Eye (tissue), 1 donor: ENCODE measurements at places on chromosomes 6 and 20.

DNA sequence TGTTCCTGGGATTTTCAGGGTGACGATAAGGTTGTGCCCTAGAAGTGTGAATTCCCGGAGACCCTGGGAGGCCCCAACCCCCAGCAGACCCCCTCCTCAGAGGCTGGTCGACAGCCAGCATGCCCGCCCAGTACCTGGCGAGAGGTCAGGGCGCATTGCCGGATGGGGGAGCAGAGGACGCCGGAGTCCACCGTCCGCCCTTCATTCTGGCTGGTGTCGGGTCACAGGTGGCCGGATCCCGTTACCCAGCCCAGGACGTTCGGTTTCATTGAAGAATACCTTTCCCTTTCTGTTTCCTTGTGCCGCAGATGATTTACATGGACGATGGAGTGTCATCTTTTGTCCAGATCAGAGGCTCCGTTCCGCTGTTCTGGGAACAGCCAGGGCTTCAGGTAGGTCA lies 61.3 kb downstream of the SYNJ2 start:
- DNase-seq = no peak

DNA sequence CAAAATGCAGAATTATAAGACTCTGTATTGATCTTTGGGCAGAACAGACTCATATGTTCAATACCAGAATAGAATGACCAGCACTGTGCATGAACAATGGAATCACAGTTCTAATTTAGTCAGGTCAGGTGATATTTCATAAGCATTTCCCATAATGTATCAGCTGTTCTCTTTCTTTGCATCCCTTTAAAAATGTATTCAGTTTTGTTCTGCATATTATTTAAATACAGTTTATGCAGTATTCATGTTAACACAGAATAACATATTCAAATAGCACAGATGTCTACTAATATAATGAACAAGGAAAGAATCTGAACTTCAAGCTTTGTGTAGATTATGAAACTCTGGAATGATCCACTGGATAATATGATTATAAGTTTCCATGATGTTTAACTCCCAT lies 128.5 kb downstream of the LAMP5 start:
- no peak for DNase-seq

DNA sequence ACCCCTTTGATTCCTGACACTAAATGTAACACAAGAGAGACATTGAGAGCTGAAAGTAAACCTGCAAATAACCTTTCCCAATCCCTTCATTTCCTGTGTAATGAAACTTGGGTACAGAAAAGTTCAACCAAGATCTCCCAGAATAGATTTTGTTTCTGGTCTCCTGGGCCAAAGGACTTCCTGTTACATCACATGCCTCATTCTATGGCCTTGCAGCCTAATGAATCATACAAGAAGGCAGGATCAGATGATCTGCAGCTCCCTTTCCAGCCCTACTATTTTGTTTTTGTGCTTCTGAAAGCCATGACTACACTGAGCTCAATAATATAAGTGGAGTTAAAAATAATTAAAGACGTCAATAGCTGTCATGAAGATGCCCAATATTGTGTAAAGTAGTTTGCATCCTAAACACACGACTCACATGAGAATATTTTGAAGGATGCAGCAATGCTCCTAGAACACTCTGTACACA lies 73.4 kb upstream of the NOX3 start:
- no peak for DNase-seq

DNA sequence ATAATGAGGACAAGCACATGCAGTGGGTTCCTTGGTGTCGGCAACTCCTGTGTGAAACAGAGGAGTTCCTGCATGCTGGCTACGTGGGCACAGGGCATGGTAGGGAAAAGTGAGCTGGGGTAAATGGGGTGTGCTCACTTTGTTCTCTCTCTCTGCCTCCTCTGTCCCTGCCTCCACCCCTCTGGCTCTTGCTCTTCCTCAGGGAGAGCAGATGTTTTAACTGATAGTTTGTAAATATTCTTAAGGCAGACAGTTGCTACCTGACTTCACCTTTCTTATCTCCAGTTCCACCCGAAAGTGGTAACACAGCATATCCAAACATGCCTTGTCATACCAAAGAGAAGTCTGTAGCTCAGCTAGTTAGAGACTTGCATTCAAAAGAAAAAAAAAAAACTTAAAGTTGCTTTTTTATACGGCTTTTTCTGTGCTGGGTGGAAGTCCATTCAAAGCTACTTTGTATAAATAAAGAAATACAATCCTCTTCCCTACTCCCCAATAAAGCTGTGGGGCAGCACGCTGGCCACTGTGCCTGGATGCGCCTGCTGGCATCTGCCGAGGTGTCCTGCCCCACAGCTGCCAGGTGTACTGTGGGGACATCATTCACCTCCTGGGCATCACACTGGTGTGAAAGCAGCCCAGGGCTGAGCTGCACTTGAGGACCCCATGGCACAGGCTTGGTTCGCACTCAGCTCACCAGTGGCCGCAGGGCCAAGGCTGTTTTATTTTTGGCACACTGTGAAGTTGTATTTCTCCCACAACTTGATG lies 93.6 kb downstream of the FOXC1 start:
- no peak for DNase-seq

- DNase-seq = no peak
These were observed 58.6 kb downstream of the TGM2 start for GRCh38 chr20:38106461-38106860.

DNA sequence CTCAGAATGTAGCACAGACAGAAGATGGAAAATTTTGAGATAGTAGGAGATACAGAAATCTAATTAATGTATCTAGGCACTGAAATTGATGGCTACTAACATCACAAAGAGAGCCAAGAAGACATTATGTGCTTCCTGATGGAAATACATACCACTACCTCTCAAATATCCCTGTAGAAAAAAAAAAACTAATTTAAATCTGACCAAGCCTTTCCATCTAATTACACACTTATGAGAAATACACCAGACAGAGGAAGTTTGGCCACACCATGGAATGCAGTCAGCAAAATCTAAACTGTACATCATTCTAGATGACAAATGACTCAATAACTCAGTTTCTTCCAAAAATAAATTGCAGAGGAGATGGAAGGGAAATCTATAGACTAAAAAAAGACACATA lies 18.9 kb downstream of the VPS52 start:
- DNase-seq = no peak

GRCh38 chr20:24321973-24322372 lies 147.5 kb upstream of the SYNDIG1 start:
- DNase-seq = no peak

DNA sequence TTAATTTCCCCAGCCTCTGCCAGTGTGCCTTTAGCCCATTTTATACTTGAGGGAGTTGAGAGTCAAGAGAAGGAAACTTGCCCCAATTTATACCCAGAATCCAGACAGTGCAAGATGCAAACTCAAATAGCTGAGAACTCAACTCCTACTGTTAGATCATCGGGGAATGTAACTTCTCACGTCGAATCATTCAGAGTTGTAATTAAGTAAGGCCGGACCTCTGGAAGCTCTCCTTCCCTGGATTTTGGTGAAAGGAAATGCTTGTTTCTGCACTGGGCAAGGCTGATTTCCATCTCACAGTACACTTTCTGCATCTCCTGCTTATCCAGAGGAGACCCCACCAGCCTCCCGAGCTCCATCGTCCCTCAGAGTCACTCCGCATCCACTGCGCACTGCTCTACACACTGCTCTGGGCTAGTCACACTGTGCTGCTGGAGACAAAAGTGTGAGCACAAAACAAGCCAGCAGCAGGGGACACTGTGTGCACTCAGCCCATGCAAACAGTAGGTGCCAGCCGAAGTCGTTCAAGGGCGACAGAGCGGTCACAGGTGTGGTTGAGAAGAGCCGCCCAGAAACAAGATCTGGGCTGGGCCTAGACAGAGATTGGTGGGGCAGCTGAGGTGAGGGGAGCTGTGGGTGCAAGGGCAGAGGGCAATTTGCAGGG lies 150.4 kb upstream of the QKI start:
- no peak for DNase-seq

DNA sequence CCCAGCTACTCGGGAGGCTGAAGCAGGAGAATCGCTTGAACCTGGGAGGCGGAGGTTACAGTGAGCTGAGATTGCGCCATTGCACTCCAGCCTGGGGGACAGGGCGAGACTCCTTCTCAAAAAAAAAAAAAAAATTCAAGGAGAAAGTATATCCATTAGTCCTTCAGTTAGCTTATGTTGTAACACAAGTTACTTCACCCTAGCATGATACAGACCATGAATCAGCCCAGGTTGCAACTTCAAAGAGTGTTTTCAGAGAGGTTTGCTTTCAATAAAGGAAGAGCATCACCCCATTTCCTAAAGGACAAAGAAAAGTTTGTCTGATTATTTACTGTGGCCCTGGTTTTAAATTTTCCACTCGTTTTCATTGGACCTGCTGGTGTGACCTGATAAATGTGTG lies 73.0 kb downstream of the SERAC1 start:
- DNase-seq = no peak

DNA sequence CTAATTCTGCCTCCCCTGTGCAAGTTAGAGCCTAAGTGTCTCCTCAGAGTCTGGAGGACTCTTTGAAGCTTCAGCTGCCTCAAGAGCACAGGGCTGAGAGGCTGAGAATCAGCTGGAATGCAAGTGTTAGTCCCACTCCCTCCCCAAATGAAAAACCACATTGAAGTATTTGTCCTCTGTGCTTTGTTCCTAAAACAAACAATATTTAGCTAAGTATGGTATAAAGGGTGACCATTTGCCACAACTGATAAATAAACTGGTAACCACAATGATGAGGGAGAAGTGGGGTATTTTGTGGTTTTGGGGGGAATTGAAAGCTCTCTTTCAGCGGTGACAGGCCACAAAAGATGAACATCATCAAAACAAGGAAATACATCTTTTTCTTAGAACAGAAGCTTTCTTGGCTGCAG lies 91.7 kb upstream of the HDDC2 start:
- DNase-seq = no peak

GRCh38 chr6:24788031-24788665 lies 10.6 kb downstream of the ARMH2 start:
- DNase-seq = no peak

DNA sequence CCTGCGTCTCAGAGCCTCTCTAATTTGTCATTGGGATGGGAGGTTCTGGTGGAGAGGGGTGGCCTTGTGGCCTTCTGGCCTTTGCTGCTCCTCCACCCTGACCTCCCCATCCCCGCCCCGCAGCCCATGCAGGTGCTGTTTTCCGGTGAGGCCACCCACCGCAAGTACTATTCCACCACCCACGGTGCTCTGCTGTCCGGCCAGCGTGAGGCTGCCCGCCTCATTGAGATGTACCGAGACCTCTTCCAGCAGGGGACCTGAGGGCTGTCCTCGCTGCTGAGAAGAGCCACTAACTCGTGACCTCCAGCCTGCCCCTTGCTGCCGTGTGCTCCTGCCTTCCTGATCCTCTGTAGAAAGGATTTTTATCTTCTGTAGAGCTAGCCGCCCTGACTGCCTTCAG lies 171.8 kb upstream of the RNF24 start:
- DNase-seq = no peak

DNA sequence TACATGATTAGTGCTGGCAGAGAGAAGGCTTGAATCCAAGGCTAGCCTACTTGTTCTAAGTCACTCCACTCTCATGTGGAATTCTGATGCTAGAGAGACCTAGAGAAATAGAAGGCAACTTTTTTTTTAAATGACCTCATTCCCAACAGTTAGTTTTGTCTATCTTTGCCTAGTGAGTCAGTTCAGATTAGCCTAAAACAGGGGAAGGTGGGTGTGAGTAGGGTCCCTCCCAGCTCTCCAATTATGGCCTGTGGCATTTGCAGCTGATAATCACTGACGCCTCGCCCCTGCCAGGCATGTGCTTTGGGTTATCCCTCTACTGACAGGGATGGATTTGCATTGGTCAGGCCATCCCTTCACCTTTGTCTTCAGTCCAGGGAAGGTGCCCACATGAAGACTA lies 13.6 kb downstream of the TXLNB start:
- no peak for DNase-seq

DNA sequence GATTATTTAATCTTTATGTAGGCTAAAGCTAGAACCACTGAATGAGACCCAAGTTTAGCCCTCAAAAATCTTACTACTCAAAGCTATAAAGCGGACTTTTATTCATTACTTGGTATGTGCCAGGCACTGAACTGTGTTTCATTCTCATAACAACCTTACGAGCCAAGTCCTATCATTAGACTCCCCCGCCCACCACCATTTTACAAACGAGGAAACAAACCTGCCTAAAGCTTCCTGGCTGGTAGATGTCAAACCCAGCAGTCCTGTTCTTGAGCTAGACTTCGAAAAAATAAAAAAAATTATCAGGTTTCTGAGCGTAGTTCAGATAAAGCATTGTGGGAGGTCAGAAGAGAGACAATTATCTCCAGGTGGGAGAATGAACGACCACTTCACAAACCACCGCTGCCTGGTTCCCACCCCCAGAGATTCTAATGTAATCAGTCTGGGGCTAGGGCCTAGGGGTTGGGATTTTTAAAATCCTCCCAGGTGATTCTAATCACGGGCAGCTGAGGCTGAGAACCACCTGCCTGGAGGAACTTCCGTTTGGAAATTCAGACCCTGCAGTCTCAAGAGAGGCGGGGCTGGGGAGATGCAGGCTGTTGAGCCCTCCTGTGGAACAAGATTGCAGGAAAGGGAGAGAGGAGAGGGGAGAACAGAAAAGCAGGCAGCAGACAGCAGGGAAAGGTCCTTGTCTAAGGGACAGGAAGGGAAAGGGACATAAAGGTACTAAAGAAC lies 8.6 kb downstream of the ADTRP start:
- DNase-seq = no peak

- DNase-seq = no peak
These were observed 59.2 kb upstream of the EYA2 start for GRCh38 chr20:46835418-46835817.

DNA sequence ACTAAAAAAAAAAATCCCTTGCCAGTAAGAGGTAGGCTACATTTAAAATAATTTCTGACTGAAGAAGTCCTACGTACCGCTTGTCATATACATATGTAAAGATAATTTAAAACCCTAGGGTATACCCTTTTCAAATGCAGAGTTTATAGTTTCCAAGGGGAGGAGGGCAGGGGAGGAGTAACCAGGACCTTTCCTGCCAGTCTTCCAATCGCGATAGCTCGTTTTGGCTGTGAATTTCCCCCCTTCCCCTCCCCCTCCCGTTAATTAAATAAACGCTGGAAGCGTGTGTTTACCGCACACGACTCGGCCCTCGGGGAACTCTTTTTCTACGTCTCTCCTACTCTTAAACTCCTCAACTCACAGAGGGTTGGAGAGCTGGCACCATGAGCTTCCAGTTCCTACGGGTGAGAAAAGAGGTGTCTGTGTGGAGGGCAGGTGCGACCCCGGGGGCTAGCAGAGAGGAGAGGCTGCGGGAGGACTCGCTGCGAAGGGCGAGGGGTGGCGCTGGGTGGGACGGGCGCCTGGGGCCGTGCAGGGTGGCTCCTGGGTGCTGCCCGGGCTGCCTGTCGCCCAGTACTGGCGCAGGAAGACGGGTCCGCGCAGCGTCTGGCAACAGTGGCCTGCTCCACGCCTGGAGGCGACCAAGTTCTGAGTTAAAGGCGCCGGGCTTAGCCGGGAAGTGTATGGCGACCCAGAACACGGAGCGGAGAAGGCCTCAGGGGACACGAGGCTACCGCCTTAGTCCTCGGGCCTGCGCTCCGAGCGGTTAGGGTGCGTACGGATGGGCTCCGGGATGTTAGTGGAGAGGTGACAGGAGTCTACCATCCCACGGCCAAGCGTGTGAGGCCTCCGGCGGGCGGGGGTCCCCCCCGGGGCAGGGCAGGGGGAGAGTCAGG lies 4.1 kb upstream of the TFAP2C start:
- peak; percentile 34 for DNase-seq
